Glutamatergic neuron (in vitro differentiated cells): ENCODE measurements at places on chromosomes 13 and 19.

DNA sequence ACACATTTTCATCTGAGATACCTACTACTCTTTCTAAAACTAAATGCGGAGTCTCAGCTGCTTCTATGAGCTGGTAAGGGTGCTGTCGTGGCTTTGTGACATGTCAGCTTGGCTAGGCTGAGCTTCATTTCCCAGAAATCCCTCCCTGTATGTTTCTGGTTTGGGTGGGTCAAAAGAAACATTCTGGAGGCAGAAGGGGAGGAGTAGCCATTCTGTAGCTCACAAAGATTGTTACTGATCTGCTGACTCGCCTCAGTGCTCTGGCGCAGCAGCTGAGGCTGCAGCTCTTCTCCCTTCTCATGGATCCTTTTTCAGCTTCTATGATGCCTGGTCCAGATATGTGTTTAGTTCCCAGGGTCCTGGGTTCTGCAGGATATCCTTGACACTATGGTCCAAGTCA lies 114.7 kb downstream of the RAP2A start:
- H3K27me3 ChIP-seq = no peaks in the 10 kb centered on the region
- no peaks in the 10 kb centered on the region for H3K4me1 ChIP-seq
- no peaks in the 10 kb centered on the region for H3K36me3 ChIP-seq
- no peak overlapping the region for H3K27ac ChIP-seq
- no peak for DNase-seq
- no peak overlapping the region for H3K4me3 ChIP-seq

DNA sequence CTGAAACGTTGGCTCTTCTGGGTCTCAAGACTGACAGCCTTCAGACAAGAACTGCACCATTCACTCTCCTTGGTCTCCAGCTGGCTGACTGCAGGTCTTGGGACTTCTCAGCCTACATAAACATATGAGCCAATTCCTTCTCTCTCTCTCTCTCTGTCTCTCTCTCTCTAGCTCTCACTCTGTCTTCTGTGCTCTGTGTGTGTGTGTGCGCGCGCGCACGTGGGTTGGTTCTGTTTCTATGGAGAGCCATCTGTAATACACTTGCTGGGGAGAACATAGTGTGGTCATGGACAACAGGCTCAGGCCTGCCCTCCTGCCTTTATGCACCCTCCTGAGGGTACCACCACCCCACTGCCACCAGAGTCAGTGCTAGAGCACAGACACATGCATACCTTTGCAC lies 13.7 kb upstream of the SERPINE3 start:
- no peak overlapping the region for H3K4me3 ChIP-seq
- peaks cover 8% of the 10 kb centered on the region for H3K4me1 ChIP-seq
- H3K36me3 ChIP-seq = no peaks in the 10 kb centered on the region
- H3K27ac ChIP-seq = no peak overlapping the region

- H3K27ac ChIP-seq = no peak overlapping the region
- peaks cover 12% of the 10 kb centered on the region for H3K4me1 ChIP-seq
- H3K4me3 ChIP-seq = no peak overlapping the region
- H3K36me3 ChIP-seq = peaks cover 15% of the 10 kb centered on the region
These were observed 4.5 kb downstream of the MCF2L start for GRCh38 chr13:112973577-112973951.

GRCh38 chr19:11832253-11832912 lies 16.1 kb upstream of the ZNF439 start:
- H3K4me3 ChIP-seq = no peak overlapping the region
- H3K4me1 ChIP-seq = no peaks in the 10 kb centered on the region
- H3K36me3 ChIP-seq = peaks cover 53% of the 10 kb centered on the region
- H3K27ac ChIP-seq = no peak overlapping the region
- H3K27me3 ChIP-seq = no peaks in the 10 kb centered on the region

- H3K27ac ChIP-seq = no peak overlapping the region
- H3K36me3 ChIP-seq = no peaks in the 10 kb centered on the region
- no peak overlapping the region for H3K4me3 ChIP-seq
- no peak for DNase-seq
- H3K4me1 ChIP-seq = peaks cover 2% of the 10 kb centered on the region
These were observed 1.3 kb upstream of the FFAR1 start for GRCh38 chr19:35346193-35347052.
